ENCODE measurements at places on chromosomes 6 and 20. TPM values are rescaled to one million over a fixed set of nuclear protein-coding genes. Genes with fewer than 3 reads are reported as not detected.

The ADNP gene
- polyA plus RNA-seq, result 65.8 TPM

The OR2J3 gene
- polyA plus RNA-seq, result not detected

The FAM209B gene
- polyA plus RNA-seq, result not detected

DNA sequence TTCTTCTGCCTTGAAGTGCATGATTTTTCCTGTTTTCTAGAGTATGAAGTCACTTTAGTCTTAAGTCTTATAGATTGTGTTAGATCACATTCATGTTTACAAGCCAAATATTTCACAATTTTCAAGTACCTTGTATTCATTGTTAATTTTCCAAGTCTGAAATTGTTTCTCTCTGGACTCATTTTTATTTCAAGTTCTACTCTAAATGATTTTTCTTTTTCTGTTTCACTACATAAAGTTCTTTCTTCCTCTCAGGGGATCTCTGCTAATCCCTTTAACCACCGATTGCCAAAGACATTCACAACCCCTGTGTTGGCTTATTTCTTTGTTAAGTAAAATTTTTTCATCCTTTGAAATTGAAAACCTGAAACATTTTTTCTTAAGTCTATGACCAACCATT, 805.7 kb downstream of the KIF16B start:
- no peak overlapping the region for H3K4me3 ChIP-seq
- H3K27me3 ChIP-seq, result no peaks in the 10 kb centered on the region
- no peak for DNase-seq
- no peaks in the 10 kb centered on the region for H3K36me3 ChIP-seq
- no peaks in the 10 kb centered on the region for H3K4me1 ChIP-seq
- H3K27ac ChIP-seq, result no peak overlapping the region

DNA sequence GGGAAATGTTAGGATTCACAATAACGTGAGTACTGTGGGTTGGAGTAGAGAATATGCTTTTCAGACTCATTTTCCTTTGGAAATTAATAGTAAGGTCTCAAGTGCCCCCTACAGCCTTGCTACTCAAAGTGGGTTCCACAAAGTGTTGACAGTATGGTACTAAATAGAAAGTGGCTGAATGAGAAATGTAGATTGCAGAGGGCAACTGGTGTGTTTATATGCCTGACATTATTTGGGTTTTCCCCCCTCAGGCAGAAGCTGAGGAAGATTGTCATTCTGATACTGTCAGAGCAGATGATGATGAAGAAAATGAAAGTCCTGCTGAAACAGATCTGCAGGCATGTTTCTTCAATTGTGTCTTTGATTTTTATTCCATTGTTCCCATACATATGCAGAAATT, 5.6 kb downstream of the FBXO9 start:
- H3K27ac ChIP-seq, result no peak overlapping the region
- no peak overlapping the region for H3K4me3 ChIP-seq
- DNase-seq, result no peak
- H3K4me1 ChIP-seq, result peaks cover 10% of the 10 kb centered on the region
- peaks cover 7% of the 10 kb centered on the region for H3K36me3 ChIP-seq
- H3K27me3 ChIP-seq, result no peaks in the 10 kb centered on the region

DNA sequence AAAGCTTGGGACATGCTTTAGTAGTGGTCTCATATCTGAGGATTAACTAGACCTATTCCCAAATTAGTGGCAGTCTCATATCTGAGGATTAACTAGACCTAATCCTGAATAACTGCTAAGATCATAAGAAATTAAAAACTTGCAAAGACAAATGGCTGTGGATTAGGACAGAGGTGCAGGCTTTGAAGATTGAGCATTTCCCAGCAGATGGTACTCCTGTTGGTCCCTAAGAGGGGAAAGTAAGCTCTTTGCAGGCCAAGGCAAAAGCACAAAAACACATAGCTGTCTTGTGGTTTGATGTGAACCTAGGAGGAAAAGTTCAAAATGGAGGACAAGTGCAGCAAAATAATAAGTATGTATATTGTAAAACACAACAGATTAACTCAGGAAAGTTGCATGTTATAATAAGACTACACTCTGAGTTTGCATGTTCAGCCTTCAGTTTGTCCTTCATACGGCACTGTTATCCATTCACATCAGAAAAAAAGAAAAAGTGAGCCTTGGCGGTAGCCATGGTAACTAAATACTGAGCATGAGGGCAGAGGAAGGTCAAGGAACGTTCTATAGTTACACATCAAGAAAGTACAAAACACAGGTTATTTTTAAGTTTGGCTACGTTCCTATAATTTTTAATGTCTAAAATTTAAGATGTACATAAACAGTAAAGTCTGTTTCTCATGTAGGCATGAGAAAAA, 62.8 kb downstream of the FILIP1 start:
- no peak overlapping the region for H3K4me3 ChIP-seq
- no peak for DNase-seq
- H3K27me3 ChIP-seq, result no peaks in the 10 kb centered on the region
- no peak overlapping the region for H3K27ac ChIP-seq

DNA sequence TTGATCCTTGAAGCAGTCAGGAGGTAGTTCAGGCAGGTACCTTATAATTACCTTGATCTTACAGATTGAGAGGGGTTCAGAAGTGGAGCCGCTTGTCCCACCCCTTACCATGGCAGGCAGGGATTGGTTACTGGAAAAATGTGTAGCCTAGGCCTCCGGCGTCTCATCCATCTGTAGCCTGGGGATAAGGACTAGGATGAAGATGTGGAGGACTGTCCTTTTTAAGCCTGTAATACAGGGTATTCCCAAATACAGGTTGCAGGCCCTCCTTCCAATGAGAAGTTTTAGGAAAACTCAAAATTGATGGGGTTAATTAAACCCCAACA, 2.8 kb downstream of the HMGA1 start:
- H3K36me3 ChIP-seq, result peaks cover 45% of the 10 kb centered on the region
- no peaks in the 10 kb centered on the region for H3K27me3 ChIP-seq
- no peak for DNase-seq
- no peak overlapping the region for H3K4me3 ChIP-seq

DNA sequence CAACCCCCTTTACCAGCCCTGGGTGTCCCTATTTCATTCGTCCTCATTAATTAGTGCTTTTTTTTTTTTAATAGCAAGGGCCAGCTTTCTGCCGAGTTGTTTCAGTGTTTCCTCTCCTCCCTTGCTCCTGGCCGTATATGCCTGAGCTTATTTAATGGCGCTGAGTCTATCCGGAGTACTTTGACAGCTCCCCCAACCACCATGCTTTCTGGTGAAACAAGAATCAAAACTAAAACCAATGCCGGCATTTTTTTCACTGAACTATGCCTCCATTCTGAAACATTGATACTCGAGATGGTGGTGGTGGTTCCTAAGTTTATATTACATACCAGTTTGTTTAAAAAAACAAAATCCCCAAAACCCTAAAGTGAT, 1.2 kb downstream of the DCBLD1 start:
- no peaks in the 10 kb centered on the region for H3K36me3 ChIP-seq
- no peaks in the 10 kb centered on the region for H3K4me1 ChIP-seq
- no peak for DNase-seq
- no peaks in the 10 kb centered on the region for H3K27me3 ChIP-seq
- H3K27ac ChIP-seq, result peak overlapping the region; percentile 90
- peak overlapping the region; percentile 72 for H3K4me3 ChIP-seq

DNA sequence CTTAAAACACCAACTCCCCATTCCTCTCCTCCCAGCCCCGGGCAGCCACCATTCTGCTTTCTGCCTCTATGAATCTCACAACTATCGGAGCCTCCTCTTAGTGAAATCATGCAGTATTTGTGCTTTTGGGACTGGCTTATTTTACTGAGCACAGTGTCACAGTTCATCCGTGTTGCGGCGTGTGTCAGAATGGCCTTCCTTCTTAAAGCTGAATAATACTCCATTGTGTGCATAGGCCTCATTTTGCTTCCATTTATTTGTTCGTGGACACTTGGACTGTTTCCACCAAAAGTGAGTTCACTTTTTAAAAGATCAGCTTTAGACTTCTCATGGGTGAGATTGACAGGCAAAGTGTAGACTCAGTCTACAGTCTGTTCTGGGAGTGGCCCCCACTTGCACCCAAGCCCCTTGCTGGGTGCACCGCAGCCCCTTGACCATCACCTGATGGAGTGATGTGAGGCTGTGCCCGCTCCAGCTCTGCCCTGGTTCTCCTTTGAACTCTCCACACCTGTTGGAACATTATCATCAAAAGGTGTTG, 12.6 kb downstream of the DUSP22 start:
- peaks cover 30% of the 10 kb centered on the region for H3K4me1 ChIP-seq
- no peaks in the 10 kb centered on the region for H3K27me3 ChIP-seq
- DNase-seq, result no peak
- H3K36me3 ChIP-seq, result no peaks in the 10 kb centered on the region
- no peak overlapping the region for H3K27ac ChIP-seq

DNA sequence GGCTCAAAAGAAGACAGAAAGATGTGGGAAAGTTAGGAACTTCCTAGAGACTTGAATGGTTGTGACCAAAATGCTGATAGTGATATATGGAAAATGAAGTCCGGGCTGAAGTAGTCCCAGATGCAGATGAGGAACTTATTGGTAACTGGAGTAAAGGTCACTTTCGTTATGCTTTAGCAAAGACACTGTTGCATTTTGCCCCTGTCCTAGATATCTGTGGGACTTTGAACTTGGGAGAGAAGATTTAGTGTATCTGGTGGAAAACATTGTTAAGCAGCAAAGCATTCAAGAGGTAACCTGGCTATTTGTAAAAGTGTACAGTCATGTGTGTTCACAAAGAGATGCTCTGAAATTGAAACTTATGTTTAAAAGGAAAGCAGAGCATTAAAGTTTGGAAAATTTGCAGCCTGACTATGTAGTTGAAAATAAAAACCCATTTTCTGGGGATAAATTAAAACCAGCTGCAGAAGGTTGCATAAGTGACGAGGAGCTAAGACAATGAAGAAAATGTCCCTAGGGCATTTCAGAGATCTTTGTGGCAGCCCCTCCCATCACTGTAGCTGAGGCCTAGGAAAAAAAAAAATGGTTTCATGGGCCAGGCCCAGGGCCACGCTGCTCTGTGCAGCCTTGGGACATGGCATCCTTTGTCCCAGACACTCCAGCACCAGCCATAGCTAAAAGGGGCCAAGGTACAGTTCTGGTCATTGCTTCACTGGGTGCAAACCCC, 1692.2 kb downstream of the HACE1 start:
- H3K4me3 ChIP-seq, result no peak overlapping the region
- no peaks in the 10 kb centered on the region for H3K36me3 ChIP-seq
- no peak overlapping the region for H3K27ac ChIP-seq

- H3K27me3 ChIP-seq, result no peaks in the 10 kb centered on the region
- no peaks in the 10 kb centered on the region for H3K36me3 ChIP-seq
- no peak overlapping the region for H3K27ac ChIP-seq
- H3K4me1 ChIP-seq, result no peaks in the 10 kb centered on the region
These were observed 130.5 kb upstream of the CNR1 start for GRCh38 chr6:88296694-88297093.

Data from small intestine (tissue), 16 donors.